ENCODE measurements at places on chromosomes 6 and 20.

DNA sequence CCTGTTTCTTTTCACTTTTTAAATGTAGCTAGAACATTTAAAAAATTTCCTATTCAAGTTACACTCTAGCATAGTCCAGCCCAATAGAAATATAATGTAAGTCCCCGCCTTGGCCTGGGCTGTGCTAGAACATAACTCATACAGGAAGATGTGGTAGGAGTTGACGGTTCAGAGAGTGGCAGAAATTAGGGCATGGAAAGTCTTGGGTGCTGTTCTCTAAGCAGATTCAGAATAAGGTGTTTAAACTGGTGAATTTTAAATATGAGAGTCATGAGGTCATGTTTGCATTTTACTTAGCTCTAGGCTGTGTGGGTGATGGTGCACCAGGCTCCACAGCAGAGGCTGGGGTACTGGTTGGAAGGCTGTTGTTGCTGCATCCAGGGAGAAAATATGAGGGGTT is 256.5 kb downstream of the FARS2 start:
- no peak for DNase-seq

DNA sequence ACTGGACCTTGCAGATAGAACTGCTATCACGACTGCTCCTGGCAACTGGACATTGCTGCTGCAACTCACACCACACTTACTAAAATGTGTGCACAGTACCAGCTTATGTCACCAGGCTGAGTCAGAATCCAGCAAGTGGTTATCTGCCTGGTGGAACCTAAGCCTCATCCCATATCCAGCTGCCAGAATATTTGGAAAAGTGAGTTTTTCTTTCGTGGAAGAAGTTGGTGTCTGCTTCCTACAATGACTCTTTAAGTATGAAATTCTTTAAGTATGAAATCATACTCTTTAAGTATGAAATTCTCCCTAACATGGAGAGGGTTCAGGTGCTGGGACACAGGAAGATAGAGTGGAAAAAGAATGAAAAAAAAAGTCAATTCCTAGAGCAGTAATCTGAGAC is 16.4 kb upstream of the POLR1H start:
- DNase-seq, result peak; percentile 73

DNA sequence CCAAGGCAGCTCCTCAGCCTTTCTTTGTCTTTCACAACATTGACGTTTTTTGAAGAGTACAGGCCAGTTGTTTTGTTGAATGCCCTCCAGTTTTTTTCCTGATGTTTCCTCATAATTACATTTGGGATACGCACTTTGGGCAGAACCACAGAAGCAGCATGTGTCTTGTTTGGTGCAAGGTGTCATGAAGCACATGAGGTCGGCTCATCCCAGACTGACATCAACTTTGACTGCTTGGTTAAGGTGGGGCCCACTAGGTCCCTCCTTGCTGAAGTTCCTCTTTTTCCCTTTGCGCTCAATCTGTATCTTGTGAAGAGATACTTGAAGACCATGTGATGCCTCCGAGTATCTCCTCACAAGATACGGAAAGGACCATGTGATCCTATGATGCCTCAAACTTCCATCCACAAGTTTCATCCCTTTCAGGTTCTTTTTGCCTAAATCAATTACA is 10.5 kb downstream of the SNAI1 start:
- no peak for DNase-seq

DNA sequence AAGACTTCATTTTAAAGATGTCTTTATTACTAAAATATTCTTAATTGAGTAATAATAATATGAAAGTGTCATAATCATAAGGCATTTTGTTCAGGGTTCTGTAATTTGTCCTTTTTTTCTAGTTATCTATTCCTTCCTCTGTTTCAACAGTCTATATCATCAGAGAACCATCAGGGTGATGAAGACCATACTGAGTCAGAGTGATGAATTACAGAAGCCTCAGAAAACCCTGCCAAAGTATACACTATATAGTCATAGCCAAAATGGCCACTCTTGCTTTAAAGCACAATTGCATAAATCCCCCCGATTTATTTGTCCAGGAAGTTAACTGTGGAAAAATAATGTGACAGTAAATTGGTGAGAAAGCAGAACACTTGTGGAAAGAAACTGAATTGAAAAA is 735.0 kb downstream of the EPHA7 start:
- DNase-seq, result peak; percentile 51

DNA sequence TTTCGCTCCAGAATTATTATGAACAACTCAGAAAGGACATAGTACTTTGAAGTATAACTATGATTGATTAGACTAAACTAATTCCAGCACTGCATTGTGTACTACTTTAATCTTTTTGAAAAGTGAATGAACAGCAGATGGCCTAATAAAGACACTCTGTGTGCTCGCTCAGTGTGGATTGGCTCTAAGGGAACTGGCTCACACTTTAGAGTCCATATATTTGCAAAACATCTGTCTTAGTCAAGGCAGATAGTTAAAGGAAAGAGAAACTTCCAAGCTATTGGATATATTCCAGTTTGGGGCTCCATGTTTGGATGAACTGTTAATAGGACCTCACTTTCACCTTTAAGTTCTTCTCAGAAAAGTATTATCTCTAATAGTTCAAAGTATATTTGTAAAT is 218.9 kb downstream of the EYA4 start:
- DNase-seq, result no peak

DNA sequence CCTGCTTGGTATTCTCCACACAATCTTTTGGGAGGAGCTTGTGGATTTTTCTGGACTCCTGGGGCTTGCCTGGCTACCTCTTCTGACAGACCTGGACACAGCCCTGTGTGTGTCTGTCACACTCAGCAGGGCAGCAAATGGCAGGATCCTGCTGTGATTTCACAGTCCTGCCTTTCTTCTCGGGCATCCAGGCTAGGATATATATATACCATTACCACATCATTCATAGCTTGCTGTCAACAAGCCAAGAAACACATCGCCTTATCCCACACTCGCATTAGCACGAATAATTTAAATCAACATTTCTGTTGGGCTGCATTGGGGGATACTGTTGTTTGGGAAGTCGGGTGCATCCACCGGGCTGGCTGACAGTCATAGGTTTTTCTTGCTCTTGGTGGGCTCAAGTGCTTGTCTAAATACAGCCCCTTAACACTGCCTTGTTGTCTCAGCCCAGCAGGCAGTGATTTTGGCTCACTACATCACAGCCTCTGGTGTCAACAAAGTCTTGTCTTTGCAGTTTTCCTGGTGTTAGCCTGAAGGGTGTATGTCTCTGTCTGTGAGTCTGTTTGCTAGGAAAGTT is 154.9 kb upstream of the FERMT1 start:
- DNase-seq, result no peak

DNA sequence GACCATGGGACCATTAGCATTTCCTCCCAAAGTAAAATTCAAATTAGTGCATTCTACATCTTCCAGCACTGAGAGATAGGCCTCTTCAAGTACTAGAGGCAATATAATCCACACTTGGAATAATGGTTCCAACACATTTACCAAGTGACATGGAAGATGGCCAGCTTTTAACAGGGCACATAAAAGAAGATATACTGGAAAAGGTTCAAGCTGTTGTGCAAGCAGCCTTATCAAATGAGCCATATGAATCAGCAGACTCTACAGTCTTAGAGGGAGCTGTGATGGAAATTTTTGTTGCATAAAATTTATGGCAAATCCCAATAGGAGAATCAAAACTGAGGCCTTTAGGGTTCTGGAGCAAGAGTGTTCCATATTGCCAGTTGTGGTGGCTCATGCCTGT is 526.6 kb upstream of the IRAK1BP1 start:
- DNase-seq, result peak; percentile 0

GRCh38 chr6:107237992-107238660 is 122.8 kb upstream of the BEND3 start:
- peak; percentile 78 for DNase-seq

- no peak for DNase-seq
These were observed 52.1 kb upstream of the CST7 start for GRCh38 chr20:24896984-24897383.

Data from amniotic epithelial cell (primary cell).